Muscle of arm (tissue), 14 donors: ENCODE measurements at places on chromosomes 6 and 20. TPM values are rescaled to one million over a fixed set of nuclear protein-coding genes. Genes with fewer than 3 reads are reported as not detected.

Gene POU5F1
- polyA plus RNA-seq: 0.81 TPM

Gene TUBB2B
- 51.0 TPM for polyA plus RNA-seq

Gene DDRGK1
- polyA plus RNA-seq: 39.3 TPM

Gene TSPO2
- 1.5 TPM for polyA plus RNA-seq

- DNase-seq: no peak
Measured at GRCh38 chr6:159172091-159172491, 2.9 kb downstream of the FNDC1 start.

- no peak for DNase-seq
Measured at GRCh38 chr6:96469312-96469711, 52.3 kb upstream of the UFL1 start.

GRCh38 chr6:34568341-34569201, 12.4 kb upstream of the SPDEF start:
- no peak for DNase-seq

DNA sequence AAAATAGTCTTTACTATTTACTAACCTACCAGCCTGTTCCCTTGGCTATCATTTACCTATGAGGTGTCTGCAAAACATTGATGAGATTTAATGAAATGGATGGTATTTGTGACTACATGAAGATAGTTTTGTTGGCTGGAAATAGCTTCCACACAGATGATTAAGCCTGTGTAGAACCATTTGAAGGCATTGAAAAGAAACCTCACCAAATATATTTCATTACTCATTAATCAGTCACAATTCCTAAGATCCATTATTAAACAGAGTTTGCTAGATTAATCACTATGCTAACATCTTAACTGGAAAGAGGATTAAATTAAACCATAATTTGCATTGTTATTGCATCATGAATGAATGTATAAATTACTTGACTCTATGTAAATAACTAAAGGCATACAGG, 560.3 kb downstream of the BMP2 start:
- no peak for DNase-seq

- no peak for DNase-seq
Measured at GRCh38 chr6:128827675-128828464, 55.1 kb upstream of the LAMA2 start.

DNA sequence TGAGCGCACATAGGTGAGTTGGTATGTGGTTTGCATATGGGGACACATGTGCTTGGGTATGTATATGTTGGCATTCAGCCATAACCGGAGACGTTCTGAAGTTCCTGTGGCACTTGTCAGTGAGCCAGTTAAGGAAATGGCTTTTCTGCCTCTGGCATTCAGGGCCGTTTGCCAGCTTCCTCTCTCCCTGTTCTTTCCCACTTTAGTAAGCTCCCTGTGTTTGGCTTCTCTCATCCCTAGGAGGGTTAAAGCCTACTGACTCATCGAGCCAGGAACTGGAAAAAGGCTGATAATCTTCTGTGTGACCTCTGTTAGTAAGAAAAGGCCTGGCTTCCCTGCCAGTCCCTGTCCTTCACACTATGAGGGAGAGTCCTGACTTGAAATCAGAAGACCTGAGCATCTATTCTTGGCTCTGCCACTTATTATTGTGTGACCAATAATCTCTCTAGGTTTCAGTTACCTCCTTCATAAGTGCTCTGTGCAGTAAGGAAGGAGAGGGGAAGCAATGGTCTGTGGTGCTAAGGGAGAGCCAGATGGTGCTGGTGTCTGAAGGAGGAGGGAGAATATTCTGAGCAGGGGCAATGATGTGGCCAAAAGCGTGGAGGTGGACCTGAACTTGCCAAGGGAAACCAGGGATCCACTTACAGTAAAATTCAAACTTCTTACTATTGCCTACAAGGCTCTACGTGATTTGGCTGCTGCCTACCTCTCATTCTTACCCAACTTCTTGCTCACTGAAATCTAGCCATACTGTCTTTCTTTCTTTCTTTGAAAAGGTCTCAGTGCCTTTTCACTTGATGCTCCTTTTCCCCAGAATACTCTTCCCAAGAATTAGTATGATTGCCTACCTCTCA, 31.4 kb downstream of the ACSS2 start:
- peak; percentile 20 for DNase-seq

DNA sequence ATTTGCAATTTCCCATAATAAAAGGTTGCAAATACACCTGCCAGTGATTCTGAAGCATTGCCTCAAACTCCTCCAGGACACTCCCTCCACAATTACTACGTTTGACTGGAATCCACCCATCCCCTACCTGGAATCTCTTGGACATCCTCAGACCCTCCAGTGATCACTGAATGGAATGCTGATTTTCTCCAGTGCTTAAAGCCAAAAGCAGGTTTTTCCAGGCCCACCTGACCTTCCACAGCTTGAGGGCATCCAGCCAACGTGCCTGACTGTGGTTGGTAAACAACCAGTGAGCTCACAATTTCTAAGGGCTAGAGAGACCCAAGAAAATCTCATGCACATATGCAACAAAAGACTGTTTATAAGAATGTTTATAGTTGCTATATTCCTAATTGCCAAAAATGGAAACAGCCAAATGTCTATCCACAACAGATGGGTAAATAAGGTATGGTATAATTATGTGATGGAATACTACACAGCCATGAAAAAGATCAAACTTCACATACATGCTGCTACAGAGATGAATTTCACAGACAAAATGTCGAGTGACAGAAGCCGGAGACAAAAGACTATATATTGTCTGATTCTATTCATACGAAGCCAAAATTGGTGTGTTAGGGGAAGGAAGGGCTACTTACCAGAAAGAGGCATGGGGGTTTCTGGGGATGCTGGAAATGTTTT, 147.1 kb upstream of the RREB1 start:
- DNase-seq: no peak

- DNase-seq: no peak
Measured at GRCh38 chr6:14172562-14172961, 55.0 kb downstream of the CD83 start.

DNA sequence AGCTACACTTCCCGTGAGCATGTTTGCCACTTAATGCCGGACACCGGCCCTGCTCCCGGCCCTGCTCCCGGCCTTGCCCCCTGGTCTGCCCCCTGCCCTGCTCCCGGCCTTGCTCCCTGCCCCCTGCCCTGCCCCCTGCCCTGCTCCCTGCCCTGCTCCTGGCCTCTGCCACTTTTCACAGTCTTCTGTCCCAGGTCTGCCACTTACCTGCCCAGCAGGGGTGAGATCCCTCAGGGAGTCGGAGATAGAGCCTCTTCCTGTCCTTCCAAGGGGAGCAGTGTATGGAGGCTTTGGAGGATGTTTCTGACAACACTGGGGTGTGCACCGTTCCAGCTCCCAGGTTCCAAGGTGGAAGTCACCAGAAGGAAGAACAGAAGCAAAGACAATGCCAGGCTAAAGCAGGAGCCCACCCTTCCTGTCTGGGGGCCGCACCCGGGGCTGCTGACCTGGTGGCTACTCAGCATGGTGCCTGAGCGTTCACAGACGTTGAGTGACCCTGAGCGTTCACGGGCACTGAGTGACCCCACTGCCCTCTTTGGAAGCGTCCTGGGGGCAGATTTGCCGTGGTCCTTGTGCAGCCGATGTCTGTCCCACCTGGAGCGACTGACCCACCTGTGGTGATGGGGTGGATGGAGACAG, 199.8 kb downstream of the DLL1 start:
- DNase-seq: no peak

- no peak for DNase-seq
Measured at GRCh38 chr6:74657011-74657410, 548.8 kb downstream of the COL12A1 start.

DNA sequence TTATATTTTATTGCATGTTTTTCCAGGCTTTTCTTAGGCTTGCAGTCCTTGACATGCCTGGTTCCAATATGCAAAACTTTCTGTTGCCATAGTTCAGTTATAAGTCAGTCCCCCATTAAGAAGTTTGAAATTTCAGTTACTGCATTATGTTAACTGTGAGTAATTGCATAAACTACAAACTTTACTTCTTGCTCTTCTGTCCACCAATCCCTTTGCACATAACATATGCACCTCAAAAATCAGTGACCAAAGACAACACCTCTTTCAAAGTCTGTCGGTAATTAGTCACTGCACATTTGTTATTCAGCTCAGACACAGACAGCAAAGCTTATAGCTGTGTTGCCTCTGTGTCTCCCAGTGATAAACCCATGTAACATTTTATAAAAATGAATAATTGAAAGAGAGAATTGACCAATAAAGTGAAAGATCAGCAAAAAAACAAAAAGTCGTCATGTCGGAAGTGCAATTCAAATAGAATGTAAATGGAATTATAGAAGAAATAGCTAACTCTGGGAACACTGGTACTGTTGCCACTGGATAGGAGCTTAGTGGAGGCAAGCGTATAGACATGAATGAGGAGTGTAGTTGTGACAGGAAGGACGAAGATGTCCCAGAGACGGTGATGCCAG, 50.3 kb upstream of the BTBD3 start:
- DNase-seq: no peak

DNA sequence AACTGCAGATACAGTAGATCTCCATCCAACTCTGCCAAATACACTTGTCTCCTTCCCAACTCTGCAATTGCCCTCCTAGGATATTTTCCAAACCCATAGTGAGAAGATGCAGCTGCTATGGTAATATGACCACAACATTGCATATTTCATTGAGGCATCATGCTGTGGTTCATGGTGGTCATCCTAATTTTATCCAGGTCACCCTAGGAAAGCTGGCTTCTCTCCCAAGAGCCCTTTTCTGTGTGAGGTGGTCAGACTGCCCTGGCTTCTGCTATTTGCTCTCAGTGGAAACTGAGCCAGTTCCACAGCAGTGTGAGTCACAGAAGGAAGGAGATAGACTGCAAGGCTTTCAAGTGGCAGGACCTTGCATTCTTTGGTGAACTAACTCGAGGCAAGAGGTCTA, 5.5 kb downstream of the OGFRL1 start:
- DNase-seq: no peak
